ENCODE measurements at places on chromosomes 3 and 15. TPM values are rescaled to one million over a fixed set of nuclear protein-coding genes. Genes with fewer than 3 reads are reported as not detected.

SCAANT1 gene
- not detected for total RNA-seq

IL17RC gene
- 21.1 TPM for total RNA-seq

CCR8 gene
- total RNA-seq, result not detected

MFN1 gene
- total RNA-seq, result 68.0 TPM

GPR171 gene
- total RNA-seq, result not detected

DYNC1LI1 gene
- 24.5 TPM for total RNA-seq

TRIM69 gene
- 7.1 TPM for total RNA-seq

WNT7A gene
- total RNA-seq, result 7.9 TPM

AMOTL2 gene
- total RNA-seq, result 54.2 TPM

SNTN gene
- not detected for total RNA-seq

PLA2G4E gene
- total RNA-seq, result under 0.01 TPM

GRCh38 chr3:83403927-83404326, 1554.9 kb upstream of the CADM2 start:
- DNase-seq, result no peak

- no peak for DNase-seq
Observed at GRCh38 chr15:88617031-88617722, 4.0 kb upstream of the AEN start.

GRCh38 chr15:96086164-96086563, 244.3 kb upstream of the NR2F2 start:
- DNase-seq, result no peak

DNA sequence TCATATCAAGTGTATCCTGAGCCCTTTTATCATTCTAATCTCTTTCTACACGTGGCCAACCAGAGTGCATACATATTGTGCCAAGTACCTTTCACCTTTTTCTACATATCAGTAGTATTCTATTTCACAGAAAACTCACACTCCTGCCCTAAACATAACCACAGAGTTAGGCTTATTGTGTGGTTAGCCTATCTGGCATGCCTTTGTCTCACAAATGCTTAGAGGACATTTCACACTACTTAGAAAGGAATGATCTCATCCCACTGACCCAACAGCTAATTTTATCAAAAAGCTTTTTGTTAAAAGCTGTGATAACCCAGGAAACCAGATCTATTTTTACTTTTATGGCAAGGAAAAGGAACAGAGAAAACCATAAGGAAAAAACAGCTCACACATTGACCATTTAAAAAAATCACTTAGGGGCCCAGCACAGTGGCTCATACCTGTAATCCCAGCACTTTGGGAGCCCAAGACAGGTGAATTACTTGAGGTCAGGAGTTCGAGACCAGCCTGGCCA, 17.8 kb upstream of the MAP4 start:
- DNase-seq, result peak; percentile 59

DNA sequence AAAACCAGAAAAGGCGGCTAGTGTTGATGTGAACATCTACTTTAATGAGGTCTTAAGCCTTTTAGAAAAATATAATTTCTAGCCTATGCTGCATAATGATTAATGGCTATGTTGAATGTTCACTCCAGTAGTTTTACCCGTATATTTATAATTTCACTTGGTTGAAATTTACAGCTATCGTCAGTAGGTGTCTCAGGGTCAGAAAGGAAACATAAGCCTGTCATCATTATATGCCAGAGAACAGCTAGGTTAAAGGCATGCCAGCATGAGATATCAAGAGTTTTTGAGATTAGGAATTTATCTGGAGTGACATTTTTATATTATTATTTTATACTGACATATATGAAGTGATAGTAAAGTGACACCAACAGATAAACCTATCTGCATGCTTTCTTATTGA, 904.1 kb downstream of the OTOL1 start:
- DNase-seq, result no peak

DNA sequence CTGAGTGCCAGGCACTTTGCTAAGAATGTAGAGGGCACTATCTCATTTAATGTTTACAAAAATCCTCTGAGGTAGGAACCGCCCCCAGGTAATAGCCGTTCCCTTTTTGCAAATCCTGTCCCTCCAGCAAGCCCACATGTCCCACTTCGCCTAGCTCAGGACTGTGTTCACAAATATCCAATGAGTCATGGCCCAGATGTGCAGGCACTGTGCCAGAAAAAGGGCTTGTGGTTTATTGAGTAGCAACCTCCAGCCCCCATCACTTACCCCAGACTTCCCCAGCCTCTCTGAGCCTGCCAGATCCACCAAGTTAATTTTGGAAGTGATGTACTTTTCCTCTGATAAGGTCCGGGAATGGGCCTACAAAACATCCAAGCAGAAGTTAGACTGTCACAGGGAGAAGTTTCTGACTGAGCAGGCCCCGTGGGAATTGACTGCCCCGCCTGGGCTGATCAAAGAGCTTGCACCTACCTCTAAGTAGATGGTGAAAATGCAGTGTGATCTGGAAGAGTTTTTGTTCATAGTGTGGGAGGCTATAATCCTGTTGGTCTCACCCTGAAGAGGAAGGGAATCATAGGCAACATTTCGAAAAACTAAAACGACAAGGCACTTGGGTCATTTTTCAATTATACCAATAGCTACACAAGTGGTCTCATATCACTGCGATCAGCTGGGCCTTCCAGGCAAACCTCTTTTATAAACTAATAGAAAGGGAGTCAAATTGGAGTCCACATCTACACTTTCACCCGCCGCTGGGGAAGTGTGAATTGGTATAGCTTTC, 15.7 kb downstream of the KIF9 start:
- DNase-seq, result peak; percentile 93

- DNase-seq, result no peak
Observed at GRCh38 chr15:69194854-69195253, 34.4 kb downstream of the GLCE start.

DNA sequence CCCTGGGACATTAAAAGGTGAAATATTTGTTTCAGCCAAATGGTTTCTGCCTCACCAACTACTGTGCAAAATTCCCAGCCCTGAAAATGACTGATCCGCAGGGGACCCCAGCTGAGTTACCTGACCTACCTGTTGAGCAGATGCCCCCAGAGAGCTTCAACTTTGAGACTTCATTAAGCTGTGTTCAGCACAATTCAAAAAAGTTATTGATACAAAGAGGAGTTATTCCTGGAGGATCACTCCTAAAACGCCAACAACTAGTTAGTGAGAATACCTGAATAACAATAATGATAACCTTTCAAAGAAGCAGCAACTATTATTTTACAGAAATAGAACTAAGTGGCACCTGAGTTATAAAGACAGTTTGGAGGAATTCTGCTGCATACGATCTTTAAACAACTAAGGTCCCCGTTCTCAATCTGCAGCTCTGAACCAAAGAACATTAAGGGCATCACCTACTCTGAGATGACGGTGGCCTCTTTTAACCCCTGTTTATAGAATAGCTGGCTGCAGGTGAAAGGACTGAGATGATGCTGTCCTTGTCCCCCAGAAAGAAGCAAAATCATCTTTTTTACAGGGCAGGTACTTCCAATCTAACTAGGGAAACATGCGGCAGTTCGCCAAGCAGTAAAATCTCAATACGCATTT, 659 bp downstream of the GADL1 start:
- DNase-seq, result no peak

GRCh38 chr3:120462409-120462959, 11.7 kb upstream of the FSTL1 start:
- DNase-seq, result no peak

DNA sequence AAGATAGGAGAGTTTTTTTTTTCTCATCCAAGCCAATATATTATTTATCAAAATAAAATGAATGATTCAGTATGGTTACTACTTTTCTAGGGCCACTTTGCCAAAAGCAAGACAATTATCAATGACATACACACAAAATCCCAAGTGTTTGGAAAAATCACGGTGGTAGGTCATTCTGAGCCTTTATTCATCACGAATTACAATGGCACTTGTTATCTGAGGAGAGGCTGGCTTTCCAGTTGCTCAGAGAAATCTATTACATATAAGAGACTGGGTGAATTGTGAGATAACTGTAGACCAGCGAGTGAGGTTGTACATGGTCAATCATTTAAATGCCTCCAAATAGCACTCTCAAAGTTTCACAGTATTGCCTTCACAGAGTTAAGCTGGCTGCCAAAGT, 20.4 kb upstream of the FGF12 start:
- DNase-seq, result no peak

GRCh38 chr3:34218706-34219385, 420.4 kb downstream of the PDCD6IP start:
- no peak for DNase-seq

DNA sequence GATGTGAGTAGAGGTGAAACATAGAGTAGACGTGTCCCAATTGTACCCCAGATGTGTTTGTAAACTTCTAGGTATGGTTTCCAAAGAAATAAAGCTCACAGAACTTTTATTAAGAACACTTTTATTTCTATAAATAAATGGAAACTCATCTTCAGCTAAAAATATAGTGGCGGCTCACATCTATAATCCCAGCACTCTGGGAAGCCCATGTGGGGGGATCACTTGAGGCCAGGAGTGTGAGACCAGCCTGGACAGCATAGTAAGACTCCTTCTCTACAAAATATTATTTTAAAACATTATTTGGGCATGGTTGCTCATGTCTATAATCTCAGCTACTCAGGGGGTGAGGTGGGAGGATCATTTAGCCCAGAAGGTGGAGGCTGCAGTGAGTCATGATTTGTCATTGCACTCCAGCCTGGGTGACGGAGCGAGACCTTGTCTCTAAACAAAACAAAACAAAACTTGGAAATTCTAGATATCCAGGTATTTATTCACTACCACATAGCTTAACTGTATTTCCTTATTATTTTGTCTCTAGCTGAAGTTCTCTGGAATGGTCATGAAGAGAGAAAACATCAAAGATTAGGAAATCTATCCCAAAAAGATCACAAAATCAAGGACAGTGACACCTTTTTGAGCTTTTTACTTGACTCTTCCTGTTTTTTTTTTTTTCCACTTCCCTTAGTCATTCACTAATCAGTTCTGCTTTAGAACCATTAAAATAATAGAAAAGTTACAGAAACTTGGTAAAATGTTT, 258.1 kb downstream of the TIGIT start:
- DNase-seq, result peak; percentile 90

- no peak for DNase-seq
Observed at GRCh38 chr15:74050556-74051234, 31.7 kb downstream of the GOLGA6A start.

DNA sequence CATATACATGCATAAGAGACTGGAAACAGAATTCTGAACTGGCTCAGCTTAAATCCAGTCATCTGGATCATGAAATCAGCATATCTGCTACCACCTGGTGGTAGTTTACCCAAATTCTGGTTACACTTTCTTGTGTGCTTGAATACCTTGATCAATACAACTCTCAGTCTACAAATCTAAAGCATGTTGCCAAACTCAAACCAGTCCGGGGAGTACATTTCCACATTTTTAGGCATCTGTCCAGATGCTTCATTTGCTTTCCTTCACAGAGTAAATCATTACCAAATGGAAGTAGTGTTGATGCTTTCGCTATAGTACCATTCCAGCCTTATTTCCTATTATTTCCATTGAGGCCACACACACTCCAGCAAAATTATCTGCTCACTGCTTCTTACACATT, 126.4 kb downstream of the P2RY1 start:
- peak; percentile 77 for DNase-seq

DNA sequence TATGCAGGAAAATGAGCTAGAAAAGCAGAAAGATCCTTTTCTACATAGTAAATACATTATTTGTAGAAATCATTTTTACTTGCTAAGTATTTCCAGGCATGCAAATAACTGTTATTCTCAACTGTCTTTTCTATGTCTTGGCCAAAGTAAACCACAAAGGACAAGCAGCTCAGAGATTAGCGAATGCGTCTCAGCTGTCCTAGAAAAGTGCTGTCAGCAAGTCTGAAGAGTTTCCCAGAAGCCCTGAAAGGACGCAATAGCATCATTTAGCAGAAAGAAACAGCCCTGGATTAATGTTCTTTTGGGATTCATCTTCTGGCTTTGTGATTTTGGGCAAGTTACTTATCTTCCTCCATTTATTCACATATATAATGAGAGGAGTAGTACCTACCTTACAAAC, 100.3 kb downstream of the ZIC1 start:
- no peak for DNase-seq

GRCh38 chr3:174792864-174793263, 66.3 kb upstream of the NAALADL2 start:
- DNase-seq, result no peak

- peak; percentile 55 for DNase-seq
Observed at GRCh38 chr3:45057557-45057956, 31.5 kb downstream of the CLEC3B start.

- DNase-seq, result no peak
Observed at GRCh38 chr15:95442107-95442719, 888.3 kb upstream of the NR2F2 start.

GRCh38 chr15:29379647-29380046, 110.0 kb upstream of the NSMCE3 start:
- DNase-seq, result no peak

DNA sequence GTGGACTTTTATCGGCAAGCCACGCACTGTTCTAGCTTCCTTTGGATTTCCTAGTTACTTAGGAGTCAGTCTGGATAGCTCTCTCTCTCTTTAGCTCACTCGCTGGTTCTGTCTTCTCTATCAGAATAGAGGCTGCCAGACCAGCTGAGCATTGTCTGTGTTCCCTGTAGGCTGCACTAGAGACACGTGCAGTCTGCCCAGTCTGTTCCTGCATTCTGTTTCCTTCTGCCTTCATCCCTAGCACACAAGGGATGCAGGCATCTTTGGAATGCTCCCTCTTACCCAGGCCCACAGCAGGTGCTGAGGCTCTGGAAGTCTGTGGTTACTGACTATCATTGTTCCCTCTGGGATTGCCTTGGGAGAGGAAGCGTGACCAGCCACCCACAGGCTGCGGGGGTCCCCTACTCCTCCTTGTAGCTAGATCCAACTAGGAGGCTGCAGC, 322.8 kb downstream of the ZNF621 start:
- DNase-seq, result no peak

DNA sequence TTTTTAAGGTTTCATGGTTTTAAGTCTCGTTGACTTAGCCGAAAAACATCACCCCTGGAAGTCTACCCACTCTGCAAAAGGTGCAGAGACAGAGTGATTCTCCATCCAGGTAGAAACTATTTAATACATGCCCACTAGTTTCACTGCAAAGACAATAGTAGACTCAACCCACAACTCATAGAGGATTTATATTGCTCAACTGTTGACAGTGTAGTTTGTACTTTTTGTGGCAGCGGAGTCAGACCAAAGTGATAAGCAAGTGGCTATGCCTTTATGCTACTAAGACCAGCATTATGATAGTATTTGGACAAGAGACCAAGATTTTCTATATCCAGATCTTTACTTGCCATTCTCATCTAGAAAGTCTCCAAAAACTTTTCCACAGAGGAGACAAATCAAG, 98.8 kb upstream of the ZBTB20 start:
- peak; percentile 44 for DNase-seq

GRCh38 chr15:84765675-84766074, 17.3 kb downstream of the ZNF592 start:
- DNase-seq, result no peak

Measured in bronchial epithelial cell (primary cell).